ENCODE measurements at places on chromosomes 11 and 22. TPM values are rescaled to one million over a fixed set of nuclear protein-coding genes. Genes with fewer than 3 reads are reported as not detected.

DNA sequence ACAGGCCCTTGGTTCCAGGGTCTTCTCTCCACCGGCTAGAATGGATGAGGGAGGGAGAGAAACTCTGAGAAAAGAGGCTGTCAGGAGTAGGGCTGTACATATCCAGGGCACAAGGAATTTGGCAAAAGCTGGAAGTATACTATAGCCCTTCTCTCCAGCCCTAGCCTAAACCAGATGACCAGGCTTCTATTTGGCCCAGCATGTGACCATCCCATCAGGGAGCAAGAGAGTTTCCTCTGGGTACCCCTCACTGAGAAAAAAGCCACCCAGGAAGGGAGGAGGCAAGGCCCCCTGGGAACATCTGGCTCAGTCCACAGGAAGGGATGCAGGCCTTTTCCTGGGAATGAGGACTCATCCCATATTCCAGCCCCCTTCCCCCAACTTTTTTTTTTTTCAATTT is 8.3 kb downstream of the CD44 start:
- H3K27me3 ChIP-seq = peaks cover 10% of the 10 kb centered on the region
- DNase-seq = no peak
- peak overlapping the region; percentile 75 for H3K27ac ChIP-seq
- no peak overlapping the region for H3K4me3 ChIP-seq

DNA sequence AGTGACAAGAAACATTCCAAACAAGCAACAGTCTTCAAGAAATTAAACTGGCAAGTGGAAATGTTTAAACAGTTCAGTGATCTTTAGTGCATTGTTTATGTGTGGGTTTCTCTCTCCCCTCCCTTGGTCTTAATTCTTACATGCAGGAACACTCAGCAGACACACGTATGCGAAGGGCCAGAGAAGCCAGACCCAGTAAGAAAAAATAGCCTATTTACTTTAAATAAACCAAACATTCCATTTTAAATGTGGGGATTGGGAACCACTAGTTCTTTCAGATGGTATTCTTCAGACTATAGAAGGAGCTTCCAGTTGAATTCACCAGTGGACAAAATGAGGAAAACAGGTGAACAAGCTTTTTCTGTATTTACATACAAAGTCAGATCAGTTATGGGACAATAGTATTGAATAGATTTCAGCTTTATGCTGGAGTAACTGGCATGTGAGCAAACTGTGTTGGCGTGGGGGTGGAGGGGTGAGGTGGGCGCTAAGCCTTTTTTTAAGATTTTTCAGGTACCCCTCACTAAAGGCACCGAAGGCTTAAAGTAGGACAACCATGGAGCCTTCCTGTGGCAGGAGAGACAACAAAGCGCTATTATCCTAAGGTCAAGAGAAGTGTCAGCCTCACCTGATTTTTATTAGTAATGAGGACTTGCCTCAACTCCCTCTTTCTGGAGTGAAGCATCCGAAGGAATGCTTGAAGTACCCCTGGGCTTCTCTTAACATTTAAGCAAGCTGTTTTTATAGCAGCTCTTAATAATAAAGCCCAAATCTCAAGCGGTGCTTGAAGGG is 6.0 kb downstream of the MALAT1 start:
- no peak for DNase-seq
- peaks cover 75% of the 10 kb centered on the region for H3K4me1 ChIP-seq
- H3K27ac ChIP-seq = peak overlapping the region; percentile 45
- H3K27me3 ChIP-seq = peaks cover 62% of the 10 kb centered on the region

GRCh38 chr22:42236848-42237247 is 33.6 kb downstream of the TCF20 start:
- H3K4me1 ChIP-seq = peaks cover 10% of the 10 kb centered on the region
- H3K36me3 ChIP-seq = peaks cover 18% of the 10 kb centered on the region
- no peak overlapping the region for H3K4me3 ChIP-seq
- no peak overlapping the region for H3K27ac ChIP-seq
- H3K27me3 ChIP-seq = no peaks in the 10 kb centered on the region
- no peak for DNase-seq

BARX2 gene
- total RNA-seq = not detected
